ENCODE measurements at places on chromosomes 11 and 22.

- H3K4me3 ChIP-seq = no peak overlapping the region
- DNase-seq = no peak
- H3K36me3 ChIP-seq = no peaks in the 10 kb centered on the region
- H3K27me3 ChIP-seq = peaks cover 9% of the 10 kb centered on the region
Measured at GRCh38 chr11:119572481-119573424, 149.8 kb upstream of the THY1 start.

DNA sequence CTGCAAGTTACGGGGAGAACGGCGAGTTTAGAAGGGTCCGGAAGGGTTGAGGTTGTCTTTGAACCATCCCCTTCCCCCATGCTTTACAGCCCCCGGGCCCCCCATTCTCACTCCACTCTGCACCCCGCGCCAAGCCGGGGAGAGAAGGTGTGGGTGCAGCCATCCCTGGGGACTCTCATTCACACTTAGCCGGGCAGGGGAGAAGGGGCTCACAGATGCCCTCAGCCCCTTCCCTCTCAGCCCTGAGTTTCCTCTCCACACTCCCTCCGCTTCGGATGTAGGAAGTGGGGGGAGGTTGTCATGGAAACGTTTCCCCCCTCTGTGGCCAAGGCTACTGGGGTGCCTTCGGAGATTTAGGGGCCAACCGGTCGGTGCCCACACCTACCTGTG lies 334 bp downstream of the CADM1 start:
- H3K4me1 ChIP-seq = peaks cover 4% of the 10 kb centered on the region
- H3K27me3 ChIP-seq = peaks cover 20% of the 10 kb centered on the region
- H3K27ac ChIP-seq = no peak overlapping the region

DNA sequence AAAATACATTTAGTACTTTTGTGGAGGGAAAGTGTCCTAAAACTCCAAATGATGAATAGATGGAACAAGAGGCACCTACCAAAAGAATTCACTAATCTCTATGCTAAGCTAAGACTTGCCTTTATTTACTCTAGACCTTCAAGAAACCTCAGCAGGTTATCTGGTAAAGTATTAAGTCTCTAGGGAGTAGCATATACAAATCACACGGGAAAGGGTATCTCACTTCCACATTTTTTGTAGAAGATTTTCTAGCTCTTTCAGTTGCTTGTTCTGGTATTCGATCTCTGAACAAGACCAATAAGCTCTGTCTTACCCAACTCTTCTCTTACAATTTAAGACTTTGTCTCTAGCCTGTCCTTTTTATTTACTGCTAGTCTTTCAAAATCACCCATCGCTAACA lies 18.1 kb upstream of the CADM1 start:
- no peaks in the 10 kb centered on the region for H3K27me3 ChIP-seq
- H3K27ac ChIP-seq = no peak overlapping the region
- no peak overlapping the region for H3K4me3 ChIP-seq

GRCh38 chr11:10709299-10710086 lies 15.9 kb upstream of the IRAG1 start:
- no peak overlapping the region for H3K4me3 ChIP-seq
- H3K27me3 ChIP-seq = peaks cover 2% of the 10 kb centered on the region
- DNase-seq = no peak
- H3K27ac ChIP-seq = no peak overlapping the region
- no peaks in the 10 kb centered on the region for H3K4me1 ChIP-seq

DNA sequence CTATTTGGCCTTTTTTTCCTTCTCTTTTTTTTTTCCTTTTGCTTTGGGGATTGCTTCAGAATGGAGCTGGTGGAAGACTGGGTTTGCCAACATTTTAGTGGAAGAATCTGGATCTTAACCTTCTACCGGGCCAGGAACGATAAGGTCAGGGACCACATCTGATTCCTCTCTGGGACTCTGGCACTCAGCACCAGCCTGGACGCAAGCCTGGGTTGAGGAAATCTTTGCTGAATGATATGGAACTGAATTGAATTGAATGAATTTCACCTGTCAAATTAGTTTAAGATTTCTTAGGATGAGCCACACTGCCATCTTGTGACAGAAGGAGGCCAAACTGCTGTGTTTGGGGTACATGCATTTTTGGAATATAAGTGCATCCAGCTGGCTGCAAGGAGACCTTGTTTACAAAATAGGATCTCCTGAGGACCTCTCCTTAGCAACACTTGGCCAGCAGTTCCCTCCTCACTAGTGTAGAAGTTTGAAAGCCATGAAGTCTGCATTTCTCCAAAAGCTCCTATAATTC lies 30.4 kb downstream of the TPBGL start:
- no peaks in the 10 kb centered on the region for H3K27me3 ChIP-seq
- H3K4me3 ChIP-seq = no peak overlapping the region
- DNase-seq = peak; percentile 37
- H3K36me3 ChIP-seq = peaks cover 32% of the 10 kb centered on the region

GRCh38 chr22:20237480-20238440 lies 30.4 kb downstream of the RTN4R start:
- DNase-seq = peak; percentile 67
- H3K4me3 ChIP-seq = no peak overlapping the region
- H3K36me3 ChIP-seq = no peaks in the 10 kb centered on the region
- peak overlapping the region; percentile 90 for H3K27ac ChIP-seq
- peaks cover 28% of the 10 kb centered on the region for H3K4me1 ChIP-seq

GRCh38 chr11:9132203-9132878 lies 40.9 kb upstream of the SCUBE2 start:
- no peaks in the 10 kb centered on the region for H3K27me3 ChIP-seq
- no peak overlapping the region for H3K4me3 ChIP-seq
- no peaks in the 10 kb centered on the region for H3K4me1 ChIP-seq
- DNase-seq = no peak
- H3K27ac ChIP-seq = no peak overlapping the region
- H3K36me3 ChIP-seq = peaks cover 15% of the 10 kb centered on the region

DNA sequence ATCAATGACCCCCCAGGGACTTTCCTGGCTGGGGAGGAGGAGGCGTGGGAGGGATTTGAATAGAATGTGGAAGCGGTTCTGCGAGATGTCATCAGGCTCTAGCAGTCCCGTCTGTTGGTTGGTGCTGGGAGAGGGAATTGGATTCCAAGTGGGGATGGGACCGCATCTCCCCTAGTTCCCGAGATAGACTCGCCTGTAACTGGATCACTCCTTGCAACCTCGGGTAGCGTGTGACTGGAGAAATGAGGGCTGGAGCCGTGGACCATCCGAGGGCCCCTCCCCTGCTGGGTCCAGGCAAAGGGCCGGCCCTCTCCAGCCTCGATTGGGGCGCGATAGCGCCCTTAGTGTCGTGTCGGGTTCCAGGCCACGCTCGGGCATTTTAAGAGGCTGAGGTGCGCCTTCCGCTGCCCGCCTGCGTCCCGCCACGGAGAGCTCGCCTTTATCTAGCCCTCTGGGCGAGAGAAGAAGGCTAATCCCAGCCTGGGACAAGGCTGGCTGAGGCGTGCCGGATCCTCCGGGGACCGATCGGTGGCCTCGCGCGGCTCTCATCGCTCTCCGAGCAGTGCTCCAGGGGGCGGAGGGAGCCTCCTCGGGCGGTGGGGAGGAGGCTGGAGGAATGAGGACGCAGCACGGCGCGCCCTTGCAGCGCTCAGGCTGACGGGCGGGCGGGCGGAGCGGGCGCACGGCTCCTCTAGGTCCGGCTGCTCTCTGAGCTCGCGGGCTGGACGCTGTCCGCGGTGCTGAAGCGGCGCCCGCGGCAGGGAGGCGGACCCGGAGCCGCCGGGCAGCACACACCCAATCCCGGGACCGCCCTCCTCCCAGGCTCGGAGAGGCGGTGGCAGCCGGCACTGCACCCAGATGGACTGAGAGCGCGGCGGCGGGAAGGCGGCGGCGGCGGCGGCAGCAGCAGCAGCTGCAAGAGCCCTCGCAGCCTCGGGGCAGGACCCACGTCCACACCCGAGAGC lies 107.8 kb downstream of the OSBP2 start:
- H3K27me3 ChIP-seq = peaks cover 30% of the 10 kb centered on the region
- peak; percentile 78 for DNase-seq
- H3K27ac ChIP-seq = no peak overlapping the region
- H3K4me3 ChIP-seq = no peak overlapping the region
- H3K4me1 ChIP-seq = peaks cover 6% of the 10 kb centered on the region

GRCh38 chr11:91199866-91200265 lies 977.0 kb upstream of the CHORDC1 start:
- DNase-seq = no peak
- no peaks in the 10 kb centered on the region for H3K36me3 ChIP-seq
- no peak overlapping the region for H3K27ac ChIP-seq
- no peaks in the 10 kb centered on the region for H3K27me3 ChIP-seq
- H3K4me3 ChIP-seq = no peak overlapping the region
- H3K4me1 ChIP-seq = no peaks in the 10 kb centered on the region

DNA sequence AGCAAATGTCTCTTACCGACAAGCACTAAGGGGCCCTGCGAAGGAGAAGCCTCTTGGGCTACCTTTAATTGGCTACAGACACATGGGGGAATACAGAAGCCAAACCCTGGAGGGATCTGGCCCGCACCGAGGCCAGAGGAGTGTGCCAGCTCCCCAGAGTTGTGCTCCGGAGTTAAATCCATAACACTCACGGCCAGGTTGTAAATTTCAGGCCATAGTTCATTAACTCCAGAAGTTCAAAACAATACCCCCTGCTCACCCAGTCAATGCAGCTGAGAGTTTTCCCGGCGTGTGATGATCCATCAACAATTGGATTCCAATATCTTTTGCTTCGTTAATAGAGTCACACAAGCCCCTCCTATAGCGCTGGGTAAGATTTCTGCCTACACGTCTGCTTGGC lies 371.5 kb downstream of the NXPE2 start:
- H3K4me3 ChIP-seq = no peak overlapping the region
- H3K4me1 ChIP-seq = no peaks in the 10 kb centered on the region
- H3K36me3 ChIP-seq = no peaks in the 10 kb centered on the region
- DNase-seq = no peak
- H3K27me3 ChIP-seq = no peaks in the 10 kb centered on the region

DNA sequence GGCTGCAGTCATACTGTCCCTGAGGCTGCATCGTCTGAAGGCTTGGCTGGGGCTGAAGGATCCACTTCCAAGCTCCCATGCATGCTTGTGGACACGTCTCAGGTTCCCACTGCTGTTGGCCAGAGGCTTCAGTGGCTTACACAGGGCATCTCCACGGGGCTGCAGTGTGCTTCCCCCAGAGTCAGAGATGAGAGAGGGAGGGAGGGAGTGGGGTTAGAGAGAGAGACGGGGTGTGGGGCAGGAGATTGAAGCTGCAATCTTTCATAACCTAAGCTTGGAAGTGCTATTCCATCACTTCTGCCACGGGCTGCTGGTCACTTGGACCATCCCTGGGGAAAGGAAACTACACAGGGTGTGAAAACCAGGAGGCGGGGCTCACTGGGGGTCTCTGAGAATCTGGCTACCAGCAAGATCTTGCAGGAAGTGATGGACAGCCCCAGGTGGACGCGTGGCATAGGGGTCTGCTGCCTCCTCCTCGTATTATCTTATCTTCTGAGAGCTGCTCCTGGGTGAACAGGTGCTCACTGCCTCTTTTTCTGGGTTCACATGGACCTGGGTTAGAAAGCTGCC lies 63.0 kb upstream of the MYEOV start:
- no peaks in the 10 kb centered on the region for H3K36me3 ChIP-seq
- H3K4me3 ChIP-seq = no peak overlapping the region
- H3K27ac ChIP-seq = no peak overlapping the region
- H3K27me3 ChIP-seq = peaks cover 18% of the 10 kb centered on the region

DNA sequence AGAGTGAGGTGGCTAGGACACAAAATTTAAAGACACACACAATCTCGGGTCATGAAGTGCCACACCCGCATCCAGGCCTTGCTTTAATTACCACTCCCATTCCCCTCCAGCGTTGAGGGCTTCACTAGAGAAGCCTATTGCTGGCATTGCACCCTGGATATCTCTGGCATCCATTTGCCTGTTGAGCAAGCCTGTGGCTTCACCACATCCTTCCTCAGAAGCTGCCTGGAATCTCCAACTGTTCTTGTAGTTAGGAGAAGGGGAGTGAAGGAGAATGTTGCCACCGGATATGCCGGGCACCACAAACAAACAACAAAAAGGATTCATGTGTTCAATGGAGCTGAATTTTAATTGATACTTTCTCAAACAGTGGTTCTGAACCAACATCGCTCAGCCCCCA lies 34.4 kb upstream of the RCN1 start:
- H3K36me3 ChIP-seq = no peaks in the 10 kb centered on the region
- H3K27me3 ChIP-seq = peaks cover 40% of the 10 kb centered on the region
- DNase-seq = no peak
- no peaks in the 10 kb centered on the region for H3K4me1 ChIP-seq
- no peak overlapping the region for H3K4me3 ChIP-seq

All from activated CD8-positive, alpha-beta T cell treated with anti-CD3 and anti-CD28 coated beads, Interleukin-2, amount 10 ng/mL, durations not matched to agents 7 days and 5 days (primary cell).